ENCODE measurements at places on chromosomes 11 and 22.

- DNase-seq = peak; percentile 81
Observed at GRCh38 chr22:19691721-19692341, 22.5 kb upstream of the SEPTIN5 start.

- no peak for DNase-seq
Observed at GRCh38 chr11:114059984-114060391, 477 bp downstream of the ZBTB16 start.

DNA sequence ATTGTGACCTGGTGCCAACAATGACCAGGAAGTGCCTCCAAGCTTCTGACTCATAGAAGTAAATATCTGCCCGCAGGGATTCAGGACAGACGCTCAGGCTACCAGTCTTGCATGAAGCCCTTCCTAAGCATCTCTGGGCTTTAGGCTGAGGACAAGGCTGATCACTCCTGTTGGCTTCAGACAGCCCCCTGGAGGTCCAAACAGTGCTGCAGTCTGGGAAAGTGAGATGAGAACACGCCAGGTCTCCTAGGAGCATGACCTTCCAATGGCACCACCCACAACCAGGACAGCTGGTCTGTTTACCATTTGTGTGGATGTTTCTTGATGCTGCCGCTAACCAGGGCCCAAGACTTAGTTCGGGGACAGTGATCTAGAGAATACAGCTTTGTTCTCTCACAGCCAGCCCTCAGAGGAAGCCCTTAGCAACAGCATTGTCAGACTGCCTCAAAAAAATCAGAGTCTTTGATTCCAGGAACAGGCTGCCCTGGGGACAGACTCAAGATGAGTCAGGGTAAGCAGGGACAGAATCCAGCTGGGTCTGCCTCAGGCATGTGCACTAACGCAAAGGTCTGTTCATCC is 111.2 kb downstream of the ZNF280B start:
- peak; percentile 43 for DNase-seq

GRCh38 chr11:102343809-102344208 is 3.2 kb upstream of the BIRC2 start:
- DNase-seq = no peak

GRCh38 chr11:118282606-118283005 is 18.5 kb upstream of the MPZL2 start:
- no peak for DNase-seq

- no peak for DNase-seq
Observed at GRCh38 chr11:134543645-134544044, 131.6 kb upstream of the B3GAT1 start.

GRCh38 chr22:47572443-47572842 is 810.0 kb downstream of the TBC1D22A start:
- no peak for DNase-seq

- no peak for DNase-seq
Observed at GRCh38 chr11:24833573-24833972, 336.7 kb downstream of the LUZP2 start.

- DNase-seq = no peak
Observed at GRCh38 chr11:46235777-46236688, 41.4 kb upstream of the CREB3L1 start.

DNA sequence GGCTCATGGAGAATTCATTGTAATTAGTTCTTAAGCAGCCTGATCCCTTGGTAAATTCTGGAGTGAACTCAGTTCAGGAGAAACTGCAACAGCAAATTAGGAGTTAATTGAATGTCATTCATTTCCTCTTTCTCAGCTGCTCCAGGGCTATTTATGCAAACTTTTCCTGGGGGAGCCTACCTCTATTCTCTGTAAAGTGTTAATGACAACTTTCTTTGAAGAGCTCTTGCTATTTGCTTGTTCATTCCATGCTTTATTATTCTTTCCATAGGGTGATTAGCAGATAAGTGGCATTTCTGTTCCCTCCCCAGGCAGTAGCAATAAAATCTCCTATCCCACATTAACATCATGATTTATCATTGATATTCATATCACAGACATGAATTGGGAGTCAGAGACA is 267.6 kb upstream of the DDI1 start:
- no peak for DNase-seq

GRCh38 chr11:47778878-47779483 is 11.8 kb upstream of the FNBP4 start:
- DNase-seq = no peak

- peak; percentile 84 for DNase-seq
Observed at GRCh38 chr11:33622186-33622585, 78.4 kb downstream of the C11orf91 start.

- DNase-seq = peak; percentile 17
Observed at GRCh38 chr11:94553938-94554337, 10.2 kb downstream of the FUT4 start.

DNA sequence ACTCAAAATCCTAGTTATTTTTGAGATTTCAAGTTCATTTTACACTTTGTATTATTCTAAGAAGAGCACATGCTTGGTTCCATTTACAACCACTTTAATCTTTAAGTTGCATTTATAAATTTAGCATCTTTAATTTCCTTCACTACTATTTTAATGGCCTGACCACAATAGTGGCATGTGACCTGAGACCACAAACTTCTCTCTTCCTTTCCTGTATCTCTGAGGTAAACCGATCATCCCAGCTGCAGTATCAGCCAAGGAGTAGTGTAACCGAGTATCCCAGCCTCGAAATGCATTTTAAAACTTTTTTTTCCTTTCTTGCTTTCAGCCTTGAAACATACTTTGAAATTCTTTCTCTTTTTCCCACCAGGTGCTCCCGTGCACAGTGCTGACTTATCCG is 28.7 kb upstream of the CBX6 start:
- DNase-seq = no peak

GRCh38 chr11:6404342-6405051 is 14.2 kb downstream of the SMPD1 start:
- no peak for DNase-seq
